ENCODE measurements at places on chromosomes 3 and 15.

- no peak for DNase-seq
Observed at GRCh38 chr3:61847784-61848462, 286.6 kb downstream of the PTPRG start.

DNA sequence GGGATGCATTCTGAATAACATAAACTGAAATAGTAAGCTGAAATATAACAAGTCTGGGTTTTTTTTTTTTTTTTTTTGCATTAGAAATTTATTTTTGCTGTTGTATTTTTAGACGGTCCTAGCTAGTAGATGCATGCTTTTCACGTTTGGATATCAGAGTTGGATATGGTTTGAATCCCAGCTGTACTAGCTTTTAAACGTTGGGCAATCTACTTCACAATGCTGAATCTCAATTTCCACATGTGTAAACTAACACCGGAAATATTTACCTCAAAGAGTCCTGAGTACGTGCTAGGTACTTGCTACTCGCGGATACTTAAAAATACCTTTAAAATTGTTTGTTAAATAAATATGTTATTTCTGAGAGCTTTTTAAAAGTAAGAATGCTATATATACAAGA is 139.8 kb downstream of the BBX start:
- DNase-seq = no peak

DNA sequence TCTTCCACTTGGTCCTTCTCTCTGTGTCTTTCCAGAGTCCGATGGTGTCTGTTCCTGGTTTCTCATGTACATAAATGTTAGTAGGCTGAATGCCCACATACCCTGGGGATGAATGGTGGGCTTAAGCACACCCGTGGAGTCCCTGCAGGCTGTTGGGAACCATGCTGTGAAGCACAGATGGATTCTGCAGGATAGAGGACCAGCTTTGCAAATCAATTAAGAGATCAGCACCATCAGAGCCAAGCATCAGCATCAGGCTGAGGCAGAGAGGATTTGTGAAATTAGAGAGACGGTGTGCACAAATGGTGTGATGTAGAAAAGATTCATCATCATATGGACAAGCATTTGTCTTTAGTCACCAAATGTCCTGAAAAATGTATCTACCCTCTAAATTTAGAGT is 127.1 kb downstream of the SV2B start:
- no peak for DNase-seq

DNA sequence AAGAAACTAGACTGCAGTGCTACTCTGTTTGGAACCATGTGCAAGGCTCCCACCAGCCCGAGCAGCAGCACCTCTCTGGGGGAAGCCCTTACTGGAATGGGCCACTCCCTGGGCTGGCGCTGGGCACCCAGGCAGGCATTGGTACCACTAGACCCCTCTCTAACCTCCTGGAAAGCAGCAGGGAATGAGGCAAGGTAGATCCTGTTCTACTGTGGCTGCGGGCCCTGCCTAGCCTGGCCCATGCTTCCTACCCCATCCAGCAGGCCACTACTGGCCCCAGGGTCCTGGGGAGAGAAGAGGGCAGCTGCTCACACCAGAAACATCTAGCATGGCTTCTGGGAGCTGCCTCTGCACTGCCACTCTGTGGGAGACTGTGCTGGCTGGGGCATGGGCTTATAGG is 44.8 kb downstream of the MESD start:
- no peak for DNase-seq

DNA sequence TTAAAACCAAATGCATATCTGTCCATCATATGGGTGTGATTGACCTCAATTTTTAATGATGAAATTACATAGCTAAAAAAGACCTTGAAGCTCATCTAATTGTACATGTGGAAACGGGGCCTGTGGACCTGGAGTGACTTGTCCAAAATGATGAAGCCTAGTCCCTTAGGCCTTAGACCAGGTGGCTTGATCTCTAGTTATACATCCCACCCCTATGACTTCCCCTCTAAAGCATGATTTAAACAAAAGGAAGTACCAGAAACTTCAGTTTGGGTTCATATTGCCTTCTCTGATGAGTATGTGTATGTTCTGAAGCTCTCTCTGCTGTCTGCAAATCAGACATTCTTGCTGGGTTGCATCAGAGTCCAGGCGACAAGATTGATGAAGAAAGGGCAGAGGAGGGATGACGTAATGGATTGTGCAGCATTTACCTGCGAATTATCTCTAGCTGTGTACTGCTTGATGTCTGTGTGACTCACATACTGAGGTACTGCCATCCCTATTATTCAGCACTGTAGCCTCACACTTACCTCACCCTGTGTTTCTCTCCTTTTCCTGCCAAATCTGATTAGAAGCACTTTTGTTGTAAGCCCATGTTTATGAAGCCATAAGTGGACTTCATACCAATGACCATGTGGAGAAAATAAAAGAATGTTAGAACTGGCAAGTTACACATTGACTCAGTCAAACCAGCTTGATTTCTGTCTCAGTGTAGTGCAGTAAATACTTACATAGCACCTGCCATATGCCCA is 111.5 kb downstream of the FILIP1L start:
- no peak for DNase-seq

DNA sequence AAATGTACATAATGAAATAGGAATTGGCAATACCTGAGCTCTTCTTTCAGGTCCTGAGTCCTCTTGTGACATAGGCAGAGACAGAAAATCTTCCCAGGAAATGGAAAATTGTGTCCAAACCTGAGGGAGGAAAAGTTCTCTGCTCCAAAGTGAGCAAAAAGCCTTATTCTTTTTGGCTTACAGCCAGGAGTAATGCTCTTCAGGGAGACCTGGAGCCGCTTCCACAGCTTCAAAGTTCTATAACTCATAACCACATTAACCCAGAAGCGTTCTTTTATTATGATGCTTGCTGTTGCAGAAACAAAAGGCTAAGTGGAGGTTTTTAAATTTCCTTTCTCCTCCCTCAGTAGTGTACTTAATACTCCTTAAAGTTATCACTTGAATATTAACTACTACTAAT is 633 bp downstream of the IGSF10 start:
- DNase-seq = no peak

- no peak for DNase-seq
Observed at GRCh38 chr3:149999421-149999820, 28.7 kb upstream of the PFN2 start.

GRCh38 chr15:69661446-69661845 is 208.8 kb downstream of the RPLP1 start:
- no peak for DNase-seq

- DNase-seq = no peak
Observed at GRCh38 chr15:76169018-76169417, 109.2 kb downstream of the TMEM266 start.

DNA sequence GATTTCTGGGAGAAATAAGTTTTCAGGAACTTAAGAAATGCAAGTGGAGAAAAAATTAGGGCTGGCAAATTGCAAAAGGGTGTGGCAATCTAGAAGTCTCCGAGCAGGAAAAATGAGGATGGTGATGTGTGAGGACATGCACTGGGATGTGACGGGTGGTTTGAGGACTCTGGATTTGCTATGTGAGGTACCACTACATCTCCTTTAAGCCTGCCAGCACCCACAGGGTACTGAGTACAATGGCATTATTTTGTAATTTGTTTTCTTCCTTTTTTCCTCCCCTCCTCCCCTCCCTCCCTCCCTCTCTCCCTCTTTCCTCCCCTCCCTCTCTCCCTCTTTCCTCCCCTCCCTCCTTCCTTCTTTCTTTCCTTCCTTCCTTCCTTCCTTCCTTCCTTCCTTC is 237.5 kb downstream of the GAP43 start:
- no peak for DNase-seq

GRCh38 chr3:50423543-50423942 is 64.2 kb upstream of the TMEM115 start:
- no peak for DNase-seq

DNA sequence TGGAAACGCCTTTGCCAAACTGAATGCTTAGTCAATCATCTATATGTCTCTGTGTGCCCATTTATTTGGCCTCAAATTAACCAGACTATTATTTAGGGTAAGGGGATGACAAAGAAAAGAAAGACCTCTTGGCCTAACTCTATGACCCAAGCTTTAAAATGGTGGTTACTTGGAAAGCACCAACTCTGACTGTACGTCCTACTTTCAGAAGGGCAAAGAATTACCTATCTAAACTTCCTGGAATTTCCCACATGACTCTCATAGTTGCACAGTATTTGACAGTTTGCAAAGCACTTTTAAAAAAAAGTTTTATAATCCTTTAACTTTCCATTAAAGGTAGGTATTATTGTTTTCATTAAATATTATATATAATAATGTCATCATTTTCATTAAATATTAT is 6.3 kb upstream of the MTHFS start:
- DNase-seq = no peak

- no peak for DNase-seq
Observed at GRCh38 chr3:80227216-80227615, 459.4 kb upstream of the ROBO1 start.

DNA sequence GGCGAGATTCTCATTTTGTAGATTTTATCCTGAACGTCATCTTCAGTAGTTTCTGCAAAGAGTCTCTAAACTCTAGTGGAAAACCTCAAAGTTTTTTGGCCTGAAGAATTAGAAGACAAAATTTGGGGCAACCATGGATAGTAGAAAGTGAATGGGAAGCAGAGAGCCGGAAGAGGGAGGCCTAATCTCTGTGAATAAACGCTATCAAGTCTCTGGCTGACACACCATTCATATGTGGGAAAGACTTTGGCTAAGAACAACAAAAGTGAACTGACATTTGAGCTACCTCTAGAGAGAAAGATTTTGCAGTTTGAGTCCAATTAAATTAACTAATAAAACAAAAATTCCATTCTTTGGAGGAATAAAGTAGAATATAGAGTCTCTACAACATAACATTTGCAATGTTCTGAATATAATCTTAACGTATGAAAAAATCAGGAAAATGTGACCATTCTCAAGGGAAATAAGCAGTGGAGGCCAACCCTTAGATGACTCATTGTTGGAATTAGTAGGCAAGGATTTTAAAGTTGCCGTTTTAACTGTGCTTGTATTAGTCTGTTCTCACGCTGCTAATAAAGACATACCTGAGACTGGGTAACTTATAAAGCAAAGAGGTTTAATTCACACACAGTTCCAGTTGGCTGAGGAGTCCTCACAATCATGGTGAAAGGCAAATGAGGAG is 184.6 kb downstream of the C3orf38 start:
- DNase-seq = no peak

DNA sequence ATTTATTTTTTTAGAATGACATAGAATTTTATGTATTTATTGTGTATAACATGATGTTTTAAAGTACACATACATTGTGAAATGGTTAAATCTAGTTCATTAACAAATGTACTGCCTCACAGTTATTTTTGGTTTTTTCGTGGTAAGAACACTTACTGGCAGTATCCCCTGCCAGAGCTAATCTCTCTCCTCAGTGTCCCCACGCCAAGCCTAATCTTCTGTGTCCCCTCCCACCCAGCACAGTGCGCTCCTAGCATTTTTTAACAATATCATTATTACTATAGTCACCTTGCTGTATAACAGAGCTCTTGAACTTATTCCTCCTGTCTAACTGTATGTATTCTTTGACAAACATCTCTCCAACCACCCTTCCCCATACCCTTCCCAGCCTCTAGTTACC is 333.2 kb downstream of the GABRB3 start:
- DNase-seq = no peak

DNA sequence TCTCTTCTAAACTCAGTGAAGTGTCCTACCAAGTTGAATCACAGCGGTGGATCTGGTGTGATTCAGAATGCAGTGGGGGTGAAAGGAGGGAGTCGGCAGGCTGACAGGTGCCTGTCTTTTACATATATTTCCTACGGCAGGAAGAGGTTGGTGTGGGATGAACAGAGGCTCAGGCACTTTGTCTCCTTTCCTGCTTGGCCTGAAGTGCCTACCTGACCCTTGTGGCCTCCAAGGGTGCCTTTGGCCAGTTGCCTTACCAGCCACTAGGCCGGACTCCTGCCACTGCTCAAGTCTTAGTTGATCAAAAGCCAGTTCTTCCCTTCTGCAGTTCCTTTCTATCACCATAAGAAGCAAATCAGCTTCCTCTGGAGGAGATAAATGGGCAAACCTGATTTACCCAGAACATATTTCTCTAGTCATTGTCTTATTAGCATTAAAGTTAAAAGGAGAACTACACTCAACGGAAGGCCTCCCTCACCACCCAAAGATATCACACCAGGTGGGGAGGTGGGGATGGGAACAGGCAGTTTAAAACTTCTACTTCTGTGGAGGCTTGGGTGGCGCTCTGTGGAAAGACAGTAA is 52.1 kb downstream of the CRTC3 start:
- no peak for DNase-seq

DNA sequence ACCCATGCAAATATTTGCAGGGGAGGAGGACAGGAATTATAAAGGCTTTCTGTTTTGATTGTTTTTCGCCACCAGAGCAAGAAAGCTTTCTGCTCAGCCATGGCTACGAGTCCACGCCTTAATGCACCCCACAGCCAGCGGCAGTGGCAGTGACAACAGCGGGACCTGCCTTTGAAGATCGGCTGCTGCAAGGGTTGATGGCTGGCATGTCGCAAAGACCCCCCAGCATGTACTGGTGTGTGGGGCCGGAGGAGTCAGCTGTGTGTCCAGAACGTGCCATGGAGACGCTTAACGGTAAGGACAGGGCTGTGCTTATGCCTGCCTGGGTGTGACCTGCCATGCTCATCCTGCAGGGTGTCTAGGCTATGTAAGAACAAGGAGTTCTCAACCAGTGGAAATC is 5.3 kb downstream of the LRRK1 start:
- no peak for DNase-seq

DNA sequence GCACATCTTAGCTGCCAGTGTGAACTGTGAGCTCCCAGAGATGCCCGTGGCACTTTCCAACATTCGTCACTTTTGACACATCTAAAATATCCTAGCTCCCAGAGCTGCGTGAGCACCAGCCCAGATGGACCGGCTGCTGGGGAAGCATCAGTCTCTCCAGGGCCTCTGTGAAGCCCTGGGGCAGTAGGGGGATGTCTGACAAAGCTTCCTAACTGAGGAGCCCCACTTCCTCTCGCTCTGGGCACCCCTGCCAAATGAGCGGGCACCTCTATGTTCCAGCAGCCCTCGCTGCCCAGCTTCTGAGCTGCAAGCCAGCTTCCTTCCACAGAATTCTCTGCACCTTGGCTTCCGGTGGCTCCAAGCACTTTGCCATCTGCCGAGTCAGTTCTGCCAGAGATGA is 91.1 kb downstream of the LIPC start:
- DNase-seq = no peak

GRCh38 chr3:18886331-18886730 is 262.0 kb upstream of the KCNH8 start:
- no peak for DNase-seq
